ENCODE measurements at places on chromosomes 16 and 17.

- DNase-seq, result no peak
These were observed 14.1 kb downstream of the C17orf58 start for GRCh38 chr17:67982034-67982640.

DNA sequence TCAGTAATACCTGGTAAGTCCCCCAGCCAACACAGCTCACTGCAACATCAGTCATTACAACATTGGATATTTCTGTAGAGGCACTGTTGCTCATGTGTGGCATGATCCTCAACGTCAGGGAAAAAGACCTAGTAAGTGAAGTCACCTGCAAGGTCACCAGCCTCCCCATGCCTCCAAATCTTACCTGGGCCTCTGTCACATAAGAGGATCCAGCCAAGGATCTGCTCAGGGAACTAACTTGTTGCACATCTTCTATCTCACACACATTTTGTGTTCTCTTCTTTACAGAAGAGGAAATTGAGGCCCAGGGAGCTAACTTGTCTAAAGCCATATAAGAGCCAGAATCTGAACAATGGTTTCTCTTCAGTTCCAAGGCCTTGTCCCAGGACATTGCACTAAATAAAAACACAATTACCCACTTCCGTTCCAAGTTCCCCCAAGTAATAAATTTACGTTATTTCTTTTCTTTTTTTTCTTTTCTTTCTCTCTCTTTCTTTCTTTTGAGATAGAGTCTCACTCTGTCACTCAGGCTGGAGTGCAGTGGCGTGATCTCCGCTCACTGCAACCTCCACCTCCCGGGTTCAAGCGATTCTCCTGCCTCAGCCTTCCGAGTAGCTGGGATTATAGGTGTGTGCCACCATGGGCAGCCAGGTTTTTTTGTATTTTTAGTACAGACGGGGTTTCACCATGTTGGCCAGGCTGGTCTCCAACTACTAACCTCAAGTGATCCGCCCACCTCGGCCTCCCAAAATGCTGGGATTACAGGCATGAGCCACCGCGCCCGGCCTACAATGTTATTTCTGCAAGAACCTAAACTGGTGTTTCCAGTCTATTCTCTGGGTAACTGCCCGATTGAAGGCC, 1.3 kb downstream of the SHMT1 start:
- no peak for DNase-seq

GRCh38 chr16:57786632-57787518, 15.4 kb downstream of the KIFC3 start:
- no peak for DNase-seq

DNA sequence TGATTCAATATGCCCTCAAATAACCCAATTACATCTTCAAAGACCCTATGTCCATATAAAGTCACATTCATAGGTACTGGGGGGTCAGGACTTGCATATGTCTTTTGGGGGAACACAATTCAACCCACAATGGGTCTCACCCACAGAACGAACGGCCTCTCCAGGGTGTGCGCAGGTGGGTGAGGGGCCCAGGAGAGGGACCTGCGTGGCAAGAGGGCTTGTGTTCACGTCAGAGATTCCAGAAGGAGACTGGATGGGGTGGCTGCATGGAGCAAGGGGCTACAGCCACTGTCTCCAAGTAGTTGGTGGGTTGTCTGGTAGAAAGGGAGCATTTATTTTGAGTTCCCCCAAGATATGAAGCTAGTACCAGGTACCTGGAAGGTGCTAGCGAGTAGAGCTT, 212.2 kb downstream of the SEC14L1 start:
- no peak for DNase-seq

DNA sequence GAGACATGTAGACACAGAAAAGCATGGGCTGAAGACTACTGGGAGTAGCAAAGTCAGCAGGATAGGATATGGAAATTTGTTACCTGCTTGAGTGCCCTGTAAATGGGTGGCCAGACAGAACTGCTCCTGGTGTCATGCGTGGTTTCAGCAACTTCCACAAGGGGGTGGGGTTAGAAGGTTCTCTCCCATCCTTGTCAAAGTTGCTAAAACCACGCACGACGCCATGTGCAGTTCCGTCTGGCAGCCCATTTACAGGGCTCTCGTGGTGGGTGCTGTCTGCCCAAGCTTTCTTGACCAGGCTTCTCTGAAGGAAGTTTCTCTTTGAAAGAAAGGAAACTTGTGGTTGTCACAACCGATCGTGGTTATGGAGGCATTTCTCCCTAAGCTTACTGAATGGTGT, 6.9 kb upstream of the DBNDD1 start:
- no peak for DNase-seq

DNA sequence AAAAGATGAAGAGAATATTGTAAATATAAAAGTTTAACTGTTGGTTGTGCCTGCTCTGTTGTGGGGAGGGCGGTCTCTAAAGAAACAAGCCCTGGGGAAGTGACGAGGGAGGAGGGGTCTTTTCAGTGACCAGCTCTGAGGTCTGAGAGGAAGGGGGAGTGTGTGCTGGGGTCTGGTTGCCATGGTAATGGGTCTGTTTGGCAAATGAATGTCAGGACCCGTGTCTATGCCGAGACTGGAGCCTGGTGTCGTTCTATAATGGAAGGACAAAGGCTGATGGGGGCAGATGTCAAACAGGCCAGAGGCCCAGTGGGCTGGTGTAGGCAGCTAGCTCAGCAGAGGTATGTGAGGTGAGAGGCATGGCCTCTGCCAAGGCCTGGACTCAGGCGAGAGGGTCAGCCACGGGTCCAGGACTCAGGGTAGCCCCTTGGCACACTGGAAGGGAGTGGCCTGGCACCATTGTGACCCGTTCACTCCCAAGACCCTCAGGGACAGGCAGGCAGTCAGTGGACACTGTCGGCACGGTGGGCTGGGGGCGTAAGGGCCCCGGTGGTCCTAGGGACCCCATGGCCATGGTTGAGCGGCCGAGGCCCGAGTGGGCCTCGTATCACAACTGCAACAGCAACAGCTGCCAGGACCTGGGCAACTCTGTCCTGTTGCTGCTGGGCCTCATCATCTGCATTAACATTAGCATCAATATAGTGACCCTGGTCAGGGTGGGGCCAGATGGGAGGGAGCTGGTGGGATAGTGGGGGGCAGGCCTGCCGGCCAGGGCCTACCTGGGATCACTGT, at the start of gene SPEM1:
Gene SPEM1, plus strand, starts transcription at position 506 of the 792 bp plus-strand sequence. Its CDS starts 61 bp downstream, at position 567.
- DNase-seq, result no peak
